ENCODE measurements at places on chromosomes 12 and 14. TPM values are rescaled to one million over a fixed set of nuclear protein-coding genes. Genes with fewer than 3 reads are reported as not detected.

- DNase-seq = no peak
Measured at GRCh38 chr12:32039917-32040575, 66.6 kb upstream of the BICD1 start.

DNA sequence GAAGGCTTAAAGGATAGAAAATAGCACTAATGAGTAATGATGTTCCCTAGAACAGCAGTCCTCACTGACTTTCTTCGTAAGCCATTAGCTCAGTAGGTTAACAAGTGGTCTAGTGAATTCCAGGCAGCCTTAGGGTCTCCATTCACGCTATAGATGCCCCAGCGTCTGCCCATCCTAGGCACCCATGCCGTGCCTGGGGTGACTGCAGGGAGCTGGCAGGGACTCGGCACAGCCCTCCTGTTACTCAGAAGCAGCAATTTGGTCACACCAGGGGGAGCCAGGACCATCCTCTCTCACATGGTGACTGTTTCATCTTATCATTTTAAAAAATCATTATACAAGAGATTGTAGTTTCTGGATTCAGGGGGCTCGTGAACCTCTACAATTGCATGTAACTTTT lies 66.0 kb upstream of the TRAF3 start:
- no peak for DNase-seq

The IFNG-AS1 gene
- total RNA-seq = not detected

The PRH2 gene
- total RNA-seq = 0.64 TPM

The C1R gene
- total RNA-seq = 4.6 TPM

DNA sequence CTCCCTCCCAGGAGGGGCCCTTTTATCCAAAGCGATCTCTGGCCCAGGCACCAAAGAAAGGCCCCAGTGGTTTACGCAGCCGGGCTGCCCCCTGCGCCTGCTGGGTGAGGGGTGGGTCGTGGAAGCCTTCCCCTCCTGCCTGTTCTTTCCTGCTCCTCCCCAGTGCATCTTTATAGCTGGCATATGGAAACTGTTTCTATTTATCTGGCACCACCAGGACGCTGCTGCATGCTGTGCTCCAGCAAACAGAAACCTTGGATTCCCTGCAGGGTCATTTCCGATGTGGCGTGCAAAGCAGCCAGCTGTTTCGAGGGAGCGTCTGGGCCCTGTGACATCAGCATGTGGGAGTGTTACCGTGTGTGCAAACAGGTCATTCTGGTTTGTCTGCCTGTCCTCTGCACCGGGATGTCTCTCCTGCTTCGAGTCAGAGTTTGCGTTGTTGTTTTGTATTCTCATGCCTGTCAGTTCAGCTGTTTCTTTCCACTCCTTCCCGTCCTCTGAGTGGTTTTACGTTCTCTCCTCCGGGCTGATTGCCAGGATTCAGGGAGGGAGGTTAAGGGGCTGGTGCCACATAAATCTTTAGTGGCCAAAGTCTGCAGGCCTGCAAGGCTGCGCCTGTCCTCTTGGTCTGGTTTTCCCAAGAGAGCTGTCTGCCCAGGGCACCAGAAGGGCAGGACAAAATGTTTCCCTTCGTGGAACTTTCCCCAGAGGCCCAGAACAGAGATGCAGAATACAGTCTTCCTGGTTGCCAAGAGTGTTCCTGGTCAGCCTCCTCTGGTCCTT lies 24.6 kb downstream of the TPCN1 start:
- no peak for DNase-seq

GRCh38 chr14:95424529-95424928 lies 91.9 kb downstream of the SYNE3 start:
- no peak for DNase-seq

- no peak for DNase-seq
Measured at GRCh38 chr12:113325916-113326315, 9.0 kb downstream of the SLC8B1 start.

DNA sequence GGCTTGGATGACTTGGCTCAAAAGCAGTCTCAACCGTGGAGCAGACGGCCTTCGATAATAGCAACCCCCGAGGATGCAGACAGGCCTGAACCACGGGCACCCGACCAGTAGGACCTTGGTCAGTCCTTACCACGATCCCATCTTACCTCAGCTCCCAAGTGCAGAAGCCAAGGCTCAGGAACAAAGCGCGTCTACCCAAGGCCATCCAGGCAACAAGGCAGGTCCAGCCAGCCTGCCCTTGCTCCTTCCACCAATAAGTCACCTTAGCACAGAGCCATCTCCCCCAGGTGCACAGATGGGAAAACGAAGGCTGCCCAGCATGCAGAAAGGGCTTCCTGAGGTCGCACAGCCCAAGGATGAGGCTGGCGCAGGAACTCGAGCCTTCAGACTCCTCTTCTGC lies 77.3 kb downstream of the BCL11B start:
- DNase-seq = no peak

- DNase-seq = no peak
Measured at GRCh38 chr14:84080944-84081343, 1449.0 kb upstream of the FLRT2 start.

GRCh38 chr12:70044167-70044566 lies 199.1 kb upstream of the CNOT2 start:
- DNase-seq = no peak

The BHLHE41 gene
- 6.6 TPM for total RNA-seq

The SAMD15 gene
- total RNA-seq = 5.2 TPM

- DNase-seq = peak; percentile 14
Measured at GRCh38 chr12:91178139-91178561, 4.5 kb downstream of the DCN start.

- DNase-seq = no peak
Measured at GRCh38 chr12:4140581-4141301, 132.8 kb upstream of the CCND2 start.

The SYT1 gene
- total RNA-seq = 128 TPM

The ZNF10 gene
- total RNA-seq = 29.8 TPM

DNA sequence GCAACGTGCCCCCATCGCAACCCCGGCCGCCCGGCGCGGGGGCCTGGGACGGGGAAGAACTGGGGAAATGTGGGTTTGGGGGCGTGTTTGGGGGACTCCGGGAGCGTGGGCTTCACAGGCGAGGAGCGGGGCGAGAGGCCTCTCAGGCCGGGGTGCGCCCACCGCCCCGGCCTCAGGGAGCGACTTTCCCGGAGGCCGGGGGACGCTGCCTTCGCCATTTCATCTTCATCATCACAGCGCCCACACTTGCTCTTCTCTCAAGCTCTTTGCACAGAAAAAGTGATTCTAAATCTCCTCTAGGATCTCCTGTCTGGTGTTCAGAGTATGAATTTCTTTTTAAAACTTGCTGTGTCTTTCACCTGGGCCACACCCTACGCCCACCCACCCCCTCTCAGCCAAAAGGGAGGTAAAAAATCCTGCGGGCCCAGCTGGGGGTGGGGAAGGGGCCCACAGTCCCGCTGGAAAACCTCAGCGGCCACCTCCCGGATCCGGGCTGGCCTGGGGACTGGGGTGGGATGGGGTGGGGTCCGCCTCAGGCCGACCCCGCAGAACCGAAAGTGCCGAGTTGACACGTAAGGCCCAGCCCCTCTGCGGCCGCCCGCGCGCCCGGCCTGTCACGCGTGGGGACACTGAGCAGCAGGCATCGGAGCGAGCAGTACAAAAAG lies 7.4 kb downstream of the CDKN1B start:
- no peak for DNase-seq

DNA sequence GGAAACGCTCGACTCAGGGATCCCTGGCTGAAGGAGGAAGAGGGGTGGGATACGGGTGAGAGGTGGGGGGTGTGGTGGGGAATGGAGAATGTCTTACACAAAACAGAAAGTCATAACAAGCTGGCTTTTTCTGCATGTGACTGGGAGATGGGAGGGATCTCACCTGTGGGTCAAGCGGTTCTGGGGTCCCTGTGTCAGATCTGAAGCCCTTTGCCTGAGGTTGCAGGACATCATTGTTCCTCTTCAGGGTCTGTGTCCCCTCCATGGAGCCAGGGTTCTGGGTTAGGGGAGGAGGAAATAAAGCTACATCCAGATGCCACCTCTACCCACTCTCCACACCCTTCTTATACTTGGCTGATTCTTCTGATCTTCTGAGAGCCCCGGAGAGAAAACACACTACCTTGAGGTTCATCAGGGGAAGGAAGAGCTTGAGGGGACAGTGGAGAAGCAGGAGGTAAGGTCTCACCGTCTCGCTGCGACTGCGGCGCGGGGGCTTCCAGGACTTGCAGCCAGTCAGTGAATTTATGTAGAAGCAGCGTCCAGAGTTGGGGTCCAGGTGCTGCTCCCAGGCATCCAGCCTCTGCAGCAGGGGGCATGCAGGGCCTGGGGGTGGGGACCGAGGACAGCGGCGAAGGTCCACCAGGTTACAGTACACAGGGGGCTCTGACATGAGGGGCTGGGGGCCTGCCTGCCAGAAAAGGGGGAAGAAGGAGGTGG lies 2.5 kb downstream of the ARHGAP9 start:
- no peak for DNase-seq

The PTGER2 gene
- total RNA-seq = 0.45 TPM

GRCh38 chr12:14841761-14842160 lies 1.6 kb downstream of the ART4 start:
- no peak for DNase-seq

DNA sequence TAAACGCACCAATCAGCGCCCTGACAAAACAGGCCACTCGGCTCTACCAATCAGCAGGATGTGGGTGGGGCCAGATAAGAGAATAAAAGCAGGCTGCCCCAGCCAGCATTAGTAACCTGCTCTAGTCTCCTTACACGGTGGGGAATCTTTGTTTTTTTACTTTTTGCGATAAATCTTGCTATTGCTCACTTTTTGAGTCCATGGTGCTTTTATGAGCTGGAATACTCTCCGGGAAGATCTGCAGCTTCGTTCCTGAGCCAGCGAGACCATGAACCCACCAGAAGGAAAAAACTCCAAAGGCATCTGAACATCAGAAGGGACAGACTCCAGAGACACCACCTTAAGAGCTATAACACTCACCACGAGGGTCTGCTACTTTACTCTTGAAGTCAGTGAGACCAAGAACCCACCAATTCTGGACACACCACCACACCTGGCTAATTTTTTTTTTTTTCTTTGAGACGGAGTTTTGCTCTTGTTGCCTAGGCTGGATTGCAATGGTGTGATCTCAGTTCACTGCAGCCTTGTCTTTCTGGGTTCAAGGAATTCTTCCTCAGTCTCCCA lies 6.9 kb upstream of the COPS7A start:
- no peak for DNase-seq

- no peak for DNase-seq
Measured at GRCh38 chr12:23028158-23028802, 403.3 kb downstream of the ETNK1 start.

GRCh38 chr12:117850048-117850447 lies 118.7 kb downstream of the KSR2 start:
- peak; percentile 69 for DNase-seq

DNA sequence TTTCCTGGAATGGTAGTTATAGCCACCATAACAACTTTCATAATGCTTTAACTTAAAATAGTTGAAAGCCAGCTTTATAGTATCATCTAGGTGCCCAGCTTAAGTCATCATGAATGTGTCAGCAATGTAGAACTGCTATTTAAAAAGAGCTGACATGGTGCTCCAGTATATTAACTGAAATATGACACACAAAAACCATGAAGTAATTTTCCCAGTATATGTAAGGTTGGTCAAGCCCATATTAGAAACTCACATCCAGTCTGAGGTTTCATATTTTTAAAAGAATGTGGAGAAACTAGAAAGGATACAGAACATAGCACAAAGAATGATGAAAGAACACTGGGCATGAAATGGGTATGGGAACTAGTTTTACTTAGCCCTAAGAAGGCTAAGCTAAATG lies 121.3 kb upstream of the KRAS start:
- DNase-seq = no peak

GRCh38 chr12:56699020-56699661 lies 11.1 kb upstream of the PTGES3 start:
- no peak for DNase-seq

- no peak for DNase-seq
Measured at GRCh38 chr12:22488478-22488877, 55.9 kb downstream of the C2CD5 start.

The CHFR gene
- total RNA-seq = 46.1 TPM

The FERMT2 gene
- 60.8 TPM for total RNA-seq

All from cerebellum (tissue), 4 donors.